ENCODE measurements at places on chromosomes 2 and 18. TPM values are rescaled to one million over a fixed set of nuclear protein-coding genes. Genes with fewer than 3 reads are reported as not detected.

The SIX3 gene
- polyA plus RNA-seq: not detected

The HOXD12 gene
- polyA plus RNA-seq: 0.15 TPM

The LRP1B gene
- polyA plus RNA-seq: not detected

DNA sequence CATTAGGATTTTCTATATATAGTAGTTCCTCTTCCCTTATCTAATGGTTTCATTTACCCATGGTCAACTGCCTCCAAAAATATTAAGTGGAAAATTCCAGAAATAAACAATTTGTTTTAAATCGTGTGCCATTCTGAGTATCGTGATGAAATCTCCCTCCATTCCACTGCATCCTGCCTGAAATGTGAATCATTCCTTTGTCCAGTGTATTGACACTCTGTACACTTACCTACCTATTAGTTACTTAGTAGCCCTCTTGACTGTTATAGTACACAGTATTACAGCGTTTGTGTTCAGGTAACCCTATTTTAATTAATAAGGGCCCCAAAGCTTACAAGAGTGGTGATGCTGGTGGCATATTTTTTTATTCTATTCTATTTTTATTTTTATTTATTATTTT is 26.2 kb downstream of the TAF4B start:
- H3K4me1 ChIP-seq: no peaks in the 10 kb centered on the region
- DNase-seq: no peak
- H3K36me3 ChIP-seq: no peaks in the 10 kb centered on the region

- DNase-seq: no peak
- H3K27ac ChIP-seq: no peak overlapping the region
- H3K36me3 ChIP-seq: no peaks in the 10 kb centered on the region
Observed at GRCh38 chr2:133040170-133040569, 370.2 kb upstream of the LYPD1 start.

DNA sequence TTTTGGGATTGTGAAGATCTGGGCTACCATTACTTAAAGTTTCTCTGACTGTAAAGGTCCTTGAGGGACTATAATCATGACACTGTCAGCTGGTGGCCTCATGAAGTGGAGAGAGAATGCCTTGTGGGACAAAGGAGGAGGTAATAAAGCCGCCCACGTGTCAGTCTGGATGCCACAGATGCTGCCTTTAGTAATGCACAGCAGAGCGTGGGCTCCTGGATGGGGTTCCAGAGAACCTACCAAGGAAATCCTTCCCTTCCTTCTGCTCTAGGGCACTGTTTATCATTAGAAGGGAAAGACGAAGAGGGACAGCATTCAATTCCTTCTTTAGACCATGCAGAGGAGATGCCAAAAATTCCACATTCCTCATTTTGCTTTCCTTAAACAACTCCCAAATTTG is 63.5 kb downstream of the COL5A2 start:
- no peak for DNase-seq
- H3K27ac ChIP-seq: peak overlapping the region; percentile 36
- no peaks in the 10 kb centered on the region for H3K27me3 ChIP-seq
- no peak overlapping the region for H3K4me3 ChIP-seq
- peaks cover 52% of the 10 kb centered on the region for H3K4me1 ChIP-seq

DNA sequence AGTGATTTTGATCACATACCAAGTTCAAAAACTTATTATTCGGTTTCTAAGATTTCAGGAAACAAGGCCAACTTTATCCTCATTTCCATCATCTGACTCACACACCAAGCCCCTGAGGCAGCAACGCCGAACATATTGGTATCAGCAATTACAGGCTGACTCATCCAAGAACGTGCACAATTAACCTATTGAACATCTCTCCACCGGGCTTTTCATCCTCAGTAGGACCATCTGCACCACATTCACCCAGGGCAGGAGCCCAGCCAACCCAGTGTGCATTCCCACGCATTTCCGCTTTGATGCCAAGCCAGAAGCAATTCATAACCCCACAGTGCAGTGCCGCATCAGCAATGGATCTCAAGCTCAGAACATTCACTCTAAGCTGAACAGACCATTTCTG is 52.9 kb downstream of the SCG2 start:
- H3K36me3 ChIP-seq: no peaks in the 10 kb centered on the region
- no peaks in the 10 kb centered on the region for H3K27me3 ChIP-seq
- H3K4me1 ChIP-seq: no peaks in the 10 kb centered on the region
- H3K4me3 ChIP-seq: no peak overlapping the region

- DNase-seq: no peak
- no peaks in the 10 kb centered on the region for H3K4me1 ChIP-seq
- H3K27me3 ChIP-seq: no peaks in the 10 kb centered on the region
- no peak overlapping the region for H3K27ac ChIP-seq
- H3K4me3 ChIP-seq: no peak overlapping the region
Observed at GRCh38 chr18:76134628-76135027, 360.4 kb downstream of the ZNF516 start.

DNA sequence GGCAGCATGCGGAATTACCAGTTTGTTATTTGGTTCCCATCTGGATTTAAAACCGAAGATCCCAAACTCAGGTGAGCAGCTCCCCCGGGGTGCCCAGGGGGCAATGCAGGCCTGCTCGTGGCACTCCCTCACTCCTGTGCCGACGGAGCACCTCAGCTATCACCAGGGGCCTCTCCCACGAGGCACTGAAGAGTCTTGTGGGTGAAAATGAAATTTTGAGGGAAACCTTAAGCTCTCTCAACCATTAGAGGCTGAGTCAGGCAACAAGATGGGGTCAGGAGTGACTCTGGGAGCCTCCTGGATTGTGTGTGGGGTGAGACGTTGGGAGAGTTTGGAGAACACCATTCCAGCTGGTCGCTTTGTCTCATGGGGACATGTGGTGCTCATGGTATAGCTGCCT is 189.0 kb downstream of the PRKCE start:
- peaks cover 44% of the 10 kb centered on the region for H3K4me1 ChIP-seq
- peak overlapping the region; percentile 64 for H3K27ac ChIP-seq
- H3K36me3 ChIP-seq: no peaks in the 10 kb centered on the region

- H3K36me3 ChIP-seq: no peaks in the 10 kb centered on the region
- DNase-seq: no peak
- no peak overlapping the region for H3K27ac ChIP-seq
- H3K27me3 ChIP-seq: no peaks in the 10 kb centered on the region
- no peak overlapping the region for H3K4me3 ChIP-seq
Observed at GRCh38 chr18:33716061-33716683, 138.2 kb downstream of the ASXL3 start.

DNA sequence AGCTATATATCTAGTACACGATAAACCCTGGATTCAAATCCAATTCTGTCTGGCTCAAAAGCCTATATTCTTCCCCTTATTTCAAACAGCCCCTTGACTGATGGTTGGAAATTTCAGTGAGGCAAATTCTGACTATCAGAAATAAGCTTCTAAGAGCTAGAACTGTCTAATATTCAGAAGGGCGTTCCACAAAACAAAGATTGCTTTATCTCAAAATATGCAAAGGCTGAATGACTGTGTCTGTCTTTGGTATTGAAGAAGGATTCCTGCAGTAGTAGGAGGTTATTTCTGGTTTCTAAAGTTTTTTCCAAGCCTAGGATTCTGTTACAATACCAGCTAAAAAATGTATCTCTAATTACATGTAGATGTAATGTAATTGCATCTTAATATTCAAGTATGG is 31.1 kb downstream of the DRC1 start:
- H3K4me1 ChIP-seq: no peaks in the 10 kb centered on the region
- no peak overlapping the region for H3K27ac ChIP-seq
- no peaks in the 10 kb centered on the region for H3K36me3 ChIP-seq

DNA sequence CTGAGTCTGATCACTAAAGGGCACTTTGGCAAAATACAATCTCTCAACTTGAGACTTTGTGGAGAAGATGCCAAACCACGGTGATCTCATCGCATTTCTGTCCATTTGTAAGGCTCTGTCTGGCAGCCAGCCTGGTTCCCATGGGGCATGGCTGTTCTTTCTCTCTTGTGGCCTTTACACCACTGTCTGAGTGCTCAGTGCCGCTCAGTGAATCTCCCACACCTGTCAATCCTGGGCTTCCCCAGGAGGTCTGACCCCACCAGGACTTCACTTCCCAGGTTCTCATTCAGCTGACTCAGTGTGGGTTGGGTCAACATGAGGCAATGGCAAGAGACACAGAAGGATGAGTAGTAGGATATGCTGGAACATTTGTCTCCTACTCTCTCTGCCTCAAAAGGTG is 96.8 kb upstream of the TRIB2 start:
- H3K27me3 ChIP-seq: no peaks in the 10 kb centered on the region
- no peak for DNase-seq
- H3K4me3 ChIP-seq: no peak overlapping the region
- H3K4me1 ChIP-seq: peaks cover 14% of the 10 kb centered on the region

DNA sequence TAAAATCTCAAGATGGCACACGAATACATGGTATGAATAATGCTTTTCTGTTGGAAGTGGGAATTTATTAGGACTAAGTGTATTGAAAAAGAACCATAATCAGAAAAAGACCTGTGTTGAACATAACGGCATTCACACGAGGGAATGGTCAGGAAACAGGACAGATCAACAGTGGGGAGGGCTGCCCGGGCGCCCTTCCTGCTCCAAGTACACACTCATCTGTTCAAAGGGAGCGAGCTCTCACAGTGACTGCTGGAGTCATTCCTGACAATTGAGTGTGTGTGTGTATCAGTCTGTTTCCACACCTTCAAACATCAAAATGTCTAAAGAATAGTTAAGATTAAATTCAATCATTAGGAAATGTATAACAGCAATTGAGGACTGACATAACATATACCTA is 167.2 kb downstream of the HDAC4 start:
- peak overlapping the region; percentile 6 for H3K27ac ChIP-seq
- H3K4me1 ChIP-seq: no peaks in the 10 kb centered on the region
- H3K4me3 ChIP-seq: no peak overlapping the region
- peak; percentile 50 for DNase-seq
- H3K27me3 ChIP-seq: no peaks in the 10 kb centered on the region

DNA sequence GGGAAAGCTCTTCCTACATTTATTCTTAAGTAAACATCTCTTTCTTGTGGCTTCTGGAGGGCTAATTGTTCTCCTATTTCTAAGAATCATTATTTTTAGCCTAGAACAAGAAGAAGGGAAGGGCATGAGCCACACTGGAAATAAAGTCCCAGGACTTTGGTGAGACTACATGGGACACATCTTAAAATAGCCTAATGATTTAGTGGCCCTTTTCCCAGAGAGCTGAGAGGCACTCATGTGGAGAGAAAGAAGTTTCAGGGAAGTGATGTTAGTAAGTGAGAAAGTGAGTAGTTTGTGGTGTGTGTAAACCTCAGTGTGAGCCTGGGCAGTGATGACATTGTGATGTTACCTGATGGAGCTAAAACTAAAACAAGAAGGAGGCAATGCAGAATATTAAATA is 14.6 kb downstream of the ITGA4 start:
- H3K27me3 ChIP-seq: no peaks in the 10 kb centered on the region
- no peak overlapping the region for H3K27ac ChIP-seq
- H3K36me3 ChIP-seq: no peaks in the 10 kb centered on the region
- DNase-seq: no peak

- H3K27me3 ChIP-seq: no peaks in the 10 kb centered on the region
- peak; percentile 95 for DNase-seq
Observed at GRCh38 chr2:223613017-223613950, 11.1 kb upstream of the SCG2 start.

DNA sequence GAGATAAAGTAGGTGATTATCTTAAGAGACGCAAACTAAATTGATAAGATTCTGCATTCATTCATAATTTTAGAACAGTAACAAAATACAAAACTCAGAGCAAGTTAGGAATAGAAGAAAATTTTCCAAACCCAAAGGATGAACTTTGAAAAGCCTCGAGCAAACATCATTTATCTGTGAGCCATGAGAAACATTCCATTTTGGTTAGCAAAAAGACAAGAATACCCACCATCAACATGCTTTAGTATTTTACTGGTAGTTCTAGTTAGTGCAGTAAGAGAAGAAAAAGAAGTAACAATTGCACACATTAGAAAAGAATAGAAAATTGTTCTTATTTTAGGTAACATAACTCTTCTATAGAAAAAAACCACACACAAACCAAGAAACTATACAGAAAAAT is 291.3 kb upstream of the TCF4 start:
- no peak overlapping the region for H3K27ac ChIP-seq
- no peaks in the 10 kb centered on the region for H3K27me3 ChIP-seq
- no peak overlapping the region for H3K4me3 ChIP-seq
- no peaks in the 10 kb centered on the region for H3K4me1 ChIP-seq
- H3K36me3 ChIP-seq: no peaks in the 10 kb centered on the region
- no peak for DNase-seq

- no peaks in the 10 kb centered on the region for H3K36me3 ChIP-seq
- DNase-seq: no peak
- H3K4me1 ChIP-seq: no peaks in the 10 kb centered on the region
- H3K4me3 ChIP-seq: no peak overlapping the region
Observed at GRCh38 chr2:64338910-64339500, 115.0 kb upstream of the LGALSL start.

DNA sequence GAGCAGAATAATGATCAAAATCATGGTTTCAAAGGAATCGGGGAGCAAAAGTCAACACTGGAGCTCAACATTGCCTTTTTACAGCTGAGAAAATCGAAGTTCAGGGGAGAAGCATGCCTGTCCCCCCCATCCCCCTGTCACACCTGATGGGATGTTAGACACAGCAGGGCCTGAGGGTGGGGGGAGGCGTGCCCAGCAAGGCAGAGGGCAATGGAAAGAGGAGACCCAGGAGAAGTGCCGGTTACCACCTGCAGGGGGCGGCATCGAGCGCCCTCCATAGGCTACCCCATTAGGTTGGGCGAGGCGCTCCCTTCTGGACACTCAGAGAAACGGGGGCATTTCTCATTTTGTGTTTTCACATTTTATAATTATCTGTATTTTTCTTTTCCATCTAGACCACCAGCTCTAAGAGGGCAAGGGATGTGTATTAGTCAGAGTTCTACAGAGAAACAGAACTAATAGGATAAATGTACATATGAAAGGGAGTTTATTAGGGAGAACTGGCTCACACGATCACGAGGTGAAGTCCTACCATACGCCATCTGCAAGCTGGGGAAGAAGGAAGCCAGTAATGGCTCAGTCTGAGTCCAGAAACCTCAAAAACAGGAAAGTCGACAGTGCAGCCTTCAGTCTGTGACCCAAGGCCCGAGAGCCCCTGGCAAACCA is 271.3 kb downstream of the LRATD1 start:
- H3K4me3 ChIP-seq: no peak overlapping the region
- DNase-seq: no peak

- H3K4me1 ChIP-seq: no peaks in the 10 kb centered on the region
- no peak for DNase-seq
- no peaks in the 10 kb centered on the region for H3K36me3 ChIP-seq
- H3K27me3 ChIP-seq: no peaks in the 10 kb centered on the region
- H3K27ac ChIP-seq: no peak overlapping the region
- no peak overlapping the region for H3K4me3 ChIP-seq
Observed at GRCh38 chr2:224966613-224967012, 75.7 kb downstream of the DOCK10 start.

- no peak overlapping the region for H3K27ac ChIP-seq
- DNase-seq: no peak
- no peaks in the 10 kb centered on the region for H3K4me1 ChIP-seq
- H3K27me3 ChIP-seq: no peaks in the 10 kb centered on the region
Observed at GRCh38 chr2:52144590-52144989, 1112.7 kb upstream of the NRXN1 start.

DNA sequence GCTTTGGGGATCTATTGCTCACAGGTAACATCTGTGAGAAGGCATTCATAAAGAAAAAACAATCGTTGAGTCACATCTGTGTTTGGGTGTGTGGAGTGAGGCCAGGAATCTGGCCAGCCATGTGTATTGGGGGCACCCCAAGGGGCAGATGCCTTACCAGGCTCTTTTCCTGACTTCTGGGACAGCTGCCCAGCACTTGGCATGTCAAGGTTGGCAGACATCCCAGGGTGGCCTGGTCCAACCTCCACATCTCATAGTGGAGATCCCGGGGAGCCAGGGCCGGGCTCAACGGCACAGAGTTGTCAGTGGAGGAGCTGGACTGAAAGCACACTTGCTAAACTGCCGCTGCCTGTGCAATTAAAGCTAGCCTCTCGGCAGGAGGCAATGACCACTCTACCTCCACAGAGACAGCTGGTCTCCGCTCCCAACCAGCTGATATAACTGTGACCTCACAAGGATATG is 75.3 kb upstream of the MGAT4A start:
- H3K4me3 ChIP-seq: no peak overlapping the region
- peak overlapping the region; percentile 50 for H3K27ac ChIP-seq
- no peaks in the 10 kb centered on the region for H3K36me3 ChIP-seq
